ENCODE measurements at places on chromosomes 13 and 19.

DNA sequence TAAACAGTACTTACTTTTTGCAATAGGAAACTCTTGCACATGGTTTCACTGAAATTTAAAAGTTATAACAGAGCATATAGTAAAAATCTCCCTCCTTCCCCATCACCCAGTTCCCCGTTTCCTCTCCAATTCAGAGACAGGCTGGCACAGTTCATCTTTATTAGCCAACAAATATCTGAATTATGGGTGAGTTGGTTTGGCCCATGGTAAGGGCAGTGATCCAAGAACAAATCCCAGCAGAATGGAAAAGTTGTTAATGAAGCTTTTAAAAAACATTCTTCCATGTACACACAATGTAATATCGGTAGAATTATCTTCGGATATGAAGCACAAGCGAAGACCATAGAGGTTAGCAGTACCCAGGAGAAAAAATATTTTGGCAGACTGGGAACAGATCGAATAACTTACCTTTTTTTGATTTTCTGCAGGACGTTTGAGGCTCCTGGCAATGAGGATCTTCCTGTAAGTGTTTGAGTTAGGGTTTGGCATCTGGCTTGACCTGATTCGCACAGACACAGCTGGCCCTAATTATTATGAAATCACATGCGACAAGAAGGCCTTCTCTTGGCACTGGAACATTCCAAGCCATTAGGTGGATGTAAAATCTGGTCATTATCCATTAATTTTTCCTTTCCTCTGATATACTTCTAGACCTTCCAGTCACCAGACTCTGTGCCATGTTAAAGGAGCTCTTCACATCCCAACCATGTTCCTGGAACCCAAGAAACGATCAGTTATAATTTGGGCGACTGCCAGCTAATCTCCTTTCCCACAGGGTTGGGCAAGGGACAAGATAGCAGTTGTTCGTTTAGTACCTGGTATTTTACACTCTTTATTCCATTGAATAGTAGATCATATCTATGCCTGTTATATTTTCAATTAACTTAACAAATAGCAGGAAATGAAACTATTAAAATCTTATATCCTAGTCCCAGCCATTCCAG is 139.4 kb upstream of the TSC22D1 start:
- no peak for DNase-seq

- DNase-seq: no peak
Observed at GRCh38 chr13:84470528-84470927, 588.3 kb upstream of the SLITRK1 start.

DNA sequence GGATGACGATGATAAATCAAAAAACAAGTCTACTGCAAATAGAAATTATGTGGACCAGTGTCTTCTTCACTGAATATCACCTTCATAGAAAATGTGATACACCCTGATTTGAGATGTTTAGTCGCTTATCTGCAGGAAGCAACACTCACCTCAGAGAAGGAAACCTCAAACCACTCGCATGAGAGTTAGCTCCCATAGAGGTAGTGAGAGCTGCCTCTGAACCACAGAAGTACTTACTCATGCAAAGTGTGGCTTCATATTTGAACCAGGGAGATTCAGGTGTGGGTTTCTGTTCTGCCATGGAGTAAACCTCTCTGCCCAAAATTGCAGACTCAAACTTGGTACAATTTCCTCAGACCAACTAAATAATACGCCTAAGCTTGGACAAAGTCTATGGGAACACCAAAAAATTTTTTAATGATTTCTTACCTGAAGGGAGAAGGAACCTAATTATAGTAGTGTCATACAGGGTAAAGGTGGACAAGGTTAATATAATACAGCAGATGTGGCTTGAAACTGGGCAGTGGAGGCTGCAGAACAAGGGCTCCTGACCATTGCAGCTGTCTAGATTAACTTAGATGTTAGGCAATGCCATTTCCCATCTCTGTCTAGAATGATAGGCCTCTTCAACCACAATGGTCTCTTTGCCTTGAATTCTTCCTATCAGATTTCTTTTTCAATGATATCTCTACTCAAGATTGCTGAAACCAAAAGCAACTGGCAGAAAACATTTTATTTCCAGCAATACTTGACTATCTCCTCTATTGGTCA is 29.6 kb upstream of the RCBTB2 start:
- no peak for DNase-seq

GRCh38 chr13:27293076-27293691 is 22.6 kb downstream of the RASL11A start:
- no peak for DNase-seq

DNA sequence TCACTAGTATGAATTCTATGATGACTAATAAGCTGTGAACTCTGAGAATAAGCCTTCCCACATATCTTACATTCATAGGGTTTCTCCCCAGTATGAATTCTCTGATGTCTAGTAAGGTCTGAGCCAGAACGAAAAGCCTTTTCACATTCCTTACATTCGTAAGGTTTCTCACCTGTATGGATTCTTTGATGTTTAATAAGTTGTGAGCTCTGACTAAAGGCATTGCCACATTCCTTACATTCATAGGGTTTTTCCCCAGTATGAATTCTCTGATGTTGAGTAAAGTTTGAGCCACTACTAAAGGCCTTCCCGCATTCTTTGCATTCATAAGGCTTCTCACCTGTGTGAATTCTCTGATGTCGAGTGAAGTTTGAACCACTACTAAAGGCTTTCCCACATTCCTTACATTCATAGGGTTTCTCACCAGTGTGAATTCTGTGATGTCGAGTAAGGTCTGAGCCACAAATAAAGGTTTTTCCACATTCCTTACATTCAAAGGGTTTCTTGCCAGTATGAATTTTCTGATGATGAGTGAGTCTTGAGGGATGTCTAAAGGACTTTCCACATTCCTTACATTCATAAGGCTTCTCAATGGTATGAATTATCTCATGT is 30.7 kb upstream of the ZFP82 start:
- DNase-seq: no peak

DNA sequence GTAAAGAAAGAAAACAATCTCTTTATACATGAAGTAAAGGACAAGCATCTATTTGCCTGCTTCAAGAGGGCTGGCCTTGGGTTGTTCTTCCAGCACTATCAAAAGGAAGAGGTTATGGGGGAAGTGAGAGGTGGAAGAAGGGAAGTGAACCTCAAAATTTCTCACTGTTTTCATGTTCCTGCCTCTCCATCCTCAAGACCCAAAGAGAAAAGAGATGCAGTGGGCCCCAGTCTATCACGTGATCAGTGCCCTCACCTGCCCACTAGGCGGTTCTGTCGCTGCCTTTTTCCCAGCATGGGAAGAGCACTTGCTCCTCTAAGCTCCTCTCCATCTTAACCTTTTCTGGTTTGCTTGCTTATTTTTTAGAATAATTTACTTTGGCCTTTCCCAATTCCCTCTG is 6.2 kb upstream of the USP12 start:
- no peak for DNase-seq

DNA sequence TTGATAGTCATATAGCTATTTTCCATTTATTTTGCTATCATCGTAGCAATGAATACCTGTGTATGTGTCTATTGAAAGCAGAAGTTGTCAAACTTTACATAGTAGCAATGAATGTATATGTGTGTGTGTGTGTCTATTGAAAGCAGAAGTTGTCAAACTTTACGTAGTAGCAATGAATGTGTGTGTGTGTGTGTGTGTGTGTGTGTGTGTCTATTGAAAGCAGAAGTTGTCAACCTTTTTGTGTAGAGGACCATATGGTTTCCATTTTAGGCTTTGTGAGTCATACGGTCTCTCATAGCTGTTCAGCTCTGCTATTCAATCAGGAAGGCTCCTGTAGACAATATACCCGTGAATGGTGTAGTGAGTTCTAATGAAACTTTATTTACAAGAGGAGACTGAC is 20.8 kb downstream of the NLRP4 start:
- no peak for DNase-seq

GRCh38 chr19:40147693-40148347 is 43.4 kb upstream of the MAP3K10 start:
- DNase-seq: no peak

- no peak for DNase-seq
Observed at GRCh38 chr13:76890021-76890420, 3.8 kb upstream of the KCTD12 start.

DNA sequence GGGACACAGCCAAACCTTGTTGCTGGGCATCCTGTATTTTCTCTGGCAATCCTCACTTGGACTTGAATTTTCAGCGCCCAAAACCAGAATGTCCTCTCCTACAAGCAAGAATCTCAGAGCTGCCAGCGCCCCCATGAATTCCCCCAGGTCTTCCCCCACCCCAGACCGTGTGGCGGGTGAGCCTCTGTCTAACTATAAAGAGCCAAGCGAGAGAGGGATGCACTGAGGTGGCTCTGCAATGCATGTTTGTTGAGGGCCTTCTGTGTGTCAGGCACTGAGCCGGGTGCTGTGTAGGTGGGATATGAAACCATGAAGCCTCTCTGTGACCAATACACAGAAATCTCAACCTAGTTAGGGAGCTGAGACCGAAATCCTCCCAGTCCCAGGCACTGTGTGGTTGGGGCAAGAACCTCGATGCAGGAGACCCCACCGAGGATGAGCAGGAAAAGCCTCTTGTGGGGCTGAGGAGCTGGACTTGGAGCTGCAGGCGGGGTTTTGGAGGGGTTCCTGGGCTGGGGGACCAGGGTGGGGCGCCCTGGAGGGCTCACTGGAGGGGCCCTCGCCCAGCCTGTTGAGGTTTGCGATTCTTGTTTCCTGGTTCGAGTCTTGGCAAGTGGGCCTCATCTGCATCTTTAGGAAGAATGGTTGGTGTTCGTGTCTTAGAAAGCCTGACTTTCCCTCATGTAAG is 12.4 kb upstream of the PROZ start:
- no peak for DNase-seq

DNA sequence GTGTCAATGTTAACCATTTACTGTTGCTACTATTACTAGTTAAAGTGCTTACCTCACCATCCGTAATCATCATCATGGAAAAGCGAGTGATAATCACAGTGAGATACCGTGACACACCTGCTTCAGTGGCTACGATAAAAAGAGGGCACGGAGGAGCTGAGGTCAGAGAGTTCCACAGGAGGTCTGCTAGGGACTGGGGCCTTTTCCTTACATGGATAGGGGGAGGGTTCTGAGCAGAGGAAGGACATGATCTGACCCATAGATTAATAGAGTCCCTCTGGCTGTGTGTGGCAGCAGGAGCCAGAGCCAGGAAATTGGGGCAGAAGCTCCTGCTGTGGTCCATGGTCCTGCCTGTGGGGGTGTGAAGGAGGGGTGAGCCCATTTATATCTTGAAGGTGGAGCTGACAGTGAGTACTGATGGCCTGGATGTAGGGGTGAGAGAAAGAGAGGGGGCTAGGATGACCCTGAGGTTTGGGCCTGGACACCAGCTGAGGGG is 136.7 kb downstream of the SIPA1L3 start:
- DNase-seq: no peak

GRCh38 chr13:30587231-30587630 is 30.5 kb upstream of the USPL1 start:
- no peak for DNase-seq

GRCh38 chr19:12786952-12787351 is 4.3 kb upstream of the JUNB start:
- DNase-seq: no peak

GRCh38 chr13:112113851-112114250 is 46.9 kb downstream of the SOX1 start:
- DNase-seq: no peak

DNA sequence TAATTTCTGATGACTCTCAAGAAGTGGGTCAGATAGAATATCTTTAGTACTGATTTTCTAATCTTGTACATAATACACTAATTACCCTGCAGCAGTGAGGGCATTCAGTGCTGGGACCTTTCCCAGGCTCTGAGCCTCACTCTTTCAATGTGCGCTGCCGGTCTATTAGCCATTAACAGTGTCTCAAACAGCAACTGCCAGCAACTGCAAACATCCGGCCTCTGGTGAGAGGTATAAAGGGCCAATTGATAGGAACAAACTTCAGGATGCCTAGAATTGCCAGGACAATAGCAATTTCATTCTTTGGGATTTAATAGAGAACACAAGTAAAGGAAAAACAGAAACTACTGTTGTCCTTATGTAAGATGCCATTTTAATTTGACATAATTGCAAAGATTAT is 604.4 kb upstream of the SPRY2 start:
- no peak for DNase-seq

DNA sequence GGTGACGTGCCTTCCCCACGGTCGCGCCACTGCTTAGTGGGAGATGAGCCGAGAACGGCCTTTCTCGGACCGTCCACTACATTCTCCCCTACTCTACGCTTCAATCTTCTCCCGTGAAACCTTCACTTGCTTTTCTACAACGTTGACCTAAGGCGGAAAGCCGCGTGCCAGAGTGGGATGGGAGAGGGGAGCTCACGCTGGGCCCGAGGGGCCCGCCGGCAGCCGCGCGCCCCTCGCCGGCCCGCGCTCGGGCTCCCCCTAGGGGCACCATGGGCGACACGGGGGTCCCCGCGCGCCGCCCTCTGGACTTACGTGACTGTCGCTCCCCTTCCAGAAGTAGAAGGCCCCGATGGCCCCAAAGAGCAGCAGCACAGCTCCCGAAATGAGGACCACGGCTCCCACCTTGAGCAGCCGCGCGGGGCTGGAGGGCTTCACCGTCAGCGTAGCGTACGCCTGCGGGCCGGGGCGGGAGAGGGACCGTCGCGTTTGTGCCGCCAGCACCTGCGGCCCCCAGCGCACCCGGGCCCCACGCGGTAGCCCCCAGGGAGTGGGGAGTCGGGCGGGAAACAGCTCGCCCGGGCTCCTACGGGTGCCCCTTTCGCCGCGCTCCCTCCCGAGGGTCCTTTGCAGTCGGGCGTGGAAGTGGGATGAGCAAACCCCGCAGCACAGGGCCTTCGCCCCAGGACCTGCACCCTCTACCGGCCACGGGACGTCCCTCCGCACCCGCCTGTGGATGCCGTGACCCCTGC is 727 bp downstream of the CNMD start:
- DNase-seq: no peak

- DNase-seq: no peak
Observed at GRCh38 chr13:94758436-94758960, 46.2 kb upstream of the SOX21 start.

- DNase-seq: no peak
Observed at GRCh38 chr19:49755956-49756355, 7.2 kb downstream of the TSKS start.

GRCh38 chr19:19524053-19524452 is 4.7 kb upstream of the YJEFN3 start:
- no peak for DNase-seq

GRCh38 chr13:62129000-62129551 is 713.4 kb upstream of the PCDH20 start:
- no peak for DNase-seq

DNA sequence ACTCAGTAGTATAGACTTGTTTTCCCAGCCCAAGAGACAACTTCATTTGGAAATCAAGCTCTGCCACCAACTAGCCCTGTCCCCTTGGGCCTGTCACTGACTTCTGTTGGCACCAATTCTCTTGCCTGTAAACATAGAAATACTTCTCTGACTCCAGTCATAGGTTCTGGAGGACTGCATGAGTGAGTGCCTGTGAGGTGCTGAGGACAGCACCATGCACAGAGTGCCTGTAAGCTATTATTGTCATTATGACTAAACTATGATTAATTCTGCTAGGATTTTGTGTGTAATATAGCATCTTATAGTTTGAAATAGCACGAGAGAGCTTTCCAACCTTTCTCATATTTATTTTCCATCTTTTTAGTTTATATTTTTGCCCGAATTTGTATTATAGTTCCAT is 247.9 kb downstream of the MYO16 start:
- DNase-seq: no peak
